ENCODE measurements at places on chromosomes 7 and 10. TPM values are rescaled to one million over a fixed set of nuclear protein-coding genes. Genes with fewer than 3 reads are reported as not detected.

- H3K4me3 ChIP-seq, result no peak overlapping the region
- DNase-seq, result no peak
- H3K27ac ChIP-seq, result no peak overlapping the region
- peaks cover 65% of the 10 kb centered on the region for H3K36me3 ChIP-seq
Measured at GRCh38 chr7:149180722-149181449, 14.5 kb upstream of the ZNF282 start.

DNA sequence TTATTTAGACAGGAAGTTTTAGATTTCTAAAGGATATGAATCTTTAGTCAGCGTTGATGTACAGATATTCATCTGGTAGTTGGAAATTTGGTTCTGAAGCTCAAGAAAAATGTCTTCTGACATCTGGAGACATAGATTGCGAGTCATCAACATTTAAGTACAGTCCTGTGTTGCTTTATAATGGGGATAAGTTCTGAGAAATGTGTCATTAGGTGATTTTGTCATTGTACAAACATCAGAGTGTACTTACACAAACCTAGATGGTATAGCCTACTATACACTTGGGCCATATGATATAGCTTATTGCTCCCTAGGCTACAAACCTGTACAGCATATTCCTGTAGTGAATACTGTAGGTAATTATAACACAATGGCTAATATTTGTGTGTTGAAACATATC, 49.6 kb upstream of the UBN2 start:
- no peak overlapping the region for H3K27ac ChIP-seq
- no peak overlapping the region for H3K4me3 ChIP-seq
- H3K27me3 ChIP-seq, result no peaks in the 10 kb centered on the region
- no peak for DNase-seq
- H3K36me3 ChIP-seq, result no peaks in the 10 kb centered on the region
- peaks cover 35% of the 10 kb centered on the region for H3K4me1 ChIP-seq

DNA sequence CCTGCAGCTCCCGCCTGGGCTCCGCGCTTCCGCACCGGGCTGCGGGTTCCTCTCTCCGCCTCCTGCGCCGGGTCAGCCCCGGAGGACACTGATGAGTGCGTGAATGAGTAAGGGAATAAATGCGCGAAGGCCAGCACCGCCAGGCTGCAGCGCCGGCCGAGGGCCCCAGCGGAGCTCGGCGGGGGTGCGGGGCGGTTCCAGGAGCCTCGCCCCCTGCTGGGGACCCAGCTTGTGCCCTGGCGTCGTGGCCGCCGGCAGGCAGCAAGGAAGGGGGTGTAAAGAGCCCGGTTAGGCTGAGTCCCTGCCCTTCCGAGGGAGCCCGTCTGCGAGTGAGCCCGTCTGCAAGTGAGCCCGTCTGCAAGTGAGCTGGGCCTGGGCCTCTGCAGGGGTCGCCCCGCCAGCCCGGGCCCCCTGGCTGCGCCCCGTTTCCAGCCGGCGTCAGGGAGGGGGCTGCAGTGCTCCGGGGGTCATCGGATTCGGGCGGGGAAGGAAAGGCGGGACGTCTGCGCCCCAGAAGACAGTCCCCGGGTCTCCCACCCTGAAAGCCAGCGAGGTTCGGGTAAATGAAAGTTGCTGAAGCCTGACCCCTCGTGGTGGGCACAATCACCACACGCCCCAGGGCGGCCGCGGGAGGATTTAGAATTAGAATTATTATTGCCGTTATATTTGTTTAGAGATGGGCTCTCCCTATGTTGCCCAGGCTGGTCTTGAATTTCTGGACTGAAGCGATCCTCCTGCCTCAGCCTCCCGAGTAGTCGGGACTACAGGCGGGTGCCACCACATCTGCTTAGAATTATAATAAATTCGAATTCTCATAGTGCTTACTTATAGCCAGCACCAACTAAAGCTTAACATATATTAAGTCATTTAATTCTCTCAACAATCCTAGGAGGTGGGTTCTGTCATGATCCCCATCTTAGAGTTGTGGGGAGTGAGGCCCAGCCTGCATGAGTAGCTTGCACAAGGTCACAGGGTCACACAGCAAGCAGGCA, 8.6 kb upstream of the CRYGN start:
- peak; percentile 92 for DNase-seq
- peak overlapping the region; percentile 27 for H3K4me3 ChIP-seq
- H3K4me1 ChIP-seq, result peaks cover 24% of the 10 kb centered on the region
- H3K27ac ChIP-seq, result no peak overlapping the region
- no peaks in the 10 kb centered on the region for H3K36me3 ChIP-seq

- H3K4me3 ChIP-seq, result no peak overlapping the region
- no peak overlapping the region for H3K27ac ChIP-seq
- H3K36me3 ChIP-seq, result no peaks in the 10 kb centered on the region
- DNase-seq, result peak; percentile 42
Measured at GRCh38 chr7:19051767-19052375, 65.6 kb downstream of the TWIST1 start.

DNA sequence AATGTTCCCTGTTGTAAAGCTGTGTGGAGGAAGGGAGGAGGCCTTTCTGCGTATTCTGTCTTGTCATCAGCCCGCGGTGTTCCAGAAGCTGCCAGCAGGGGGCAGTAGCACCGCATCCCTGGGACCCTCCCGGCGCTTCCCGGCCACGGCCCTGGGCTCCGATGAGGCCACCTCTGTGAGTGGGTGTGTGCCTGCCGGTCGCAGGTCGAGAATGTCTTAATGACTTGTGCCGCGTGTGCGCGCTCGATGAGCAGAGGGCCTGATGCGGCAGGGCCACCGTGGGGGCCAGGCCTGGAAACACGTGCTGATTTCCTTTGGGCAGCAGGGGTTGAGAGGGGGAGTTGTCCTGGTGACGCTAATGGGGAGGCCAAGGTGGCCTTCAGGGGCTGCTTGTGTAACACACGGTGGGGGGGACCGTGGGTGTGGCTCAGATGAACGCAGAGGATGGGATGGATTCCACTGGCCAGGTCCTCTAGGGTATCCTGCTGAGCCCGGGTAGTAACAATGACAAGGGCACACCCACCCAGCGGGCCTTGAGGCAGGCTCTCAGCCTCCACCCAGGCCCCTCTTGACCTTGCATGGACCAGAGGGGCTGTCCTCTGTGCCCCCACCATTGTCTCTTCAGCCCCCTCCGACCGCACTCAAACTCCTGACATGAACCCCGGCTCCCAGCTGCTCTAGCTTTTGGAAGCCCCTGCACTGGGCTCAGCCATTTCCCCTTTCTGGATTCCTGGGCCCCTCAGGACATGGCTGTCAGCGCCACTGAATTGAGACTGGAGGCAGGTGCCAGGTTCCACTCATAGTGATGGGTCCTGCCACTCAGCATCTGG, 135.9 kb upstream of the PODXL start:
- peaks cover 16% of the 10 kb centered on the region for H3K27me3 ChIP-seq
- H3K27ac ChIP-seq, result no peak overlapping the region
- peak; percentile 86 for DNase-seq
- H3K4me1 ChIP-seq, result peaks cover 8% of the 10 kb centered on the region
- no peaks in the 10 kb centered on the region for H3K36me3 ChIP-seq

GRCh38 chr10:4770801-4771553, 55.0 kb upstream of the AKR1E2 start:
- H3K4me1 ChIP-seq, result no peaks in the 10 kb centered on the region
- no peaks in the 10 kb centered on the region for H3K36me3 ChIP-seq

DNA sequence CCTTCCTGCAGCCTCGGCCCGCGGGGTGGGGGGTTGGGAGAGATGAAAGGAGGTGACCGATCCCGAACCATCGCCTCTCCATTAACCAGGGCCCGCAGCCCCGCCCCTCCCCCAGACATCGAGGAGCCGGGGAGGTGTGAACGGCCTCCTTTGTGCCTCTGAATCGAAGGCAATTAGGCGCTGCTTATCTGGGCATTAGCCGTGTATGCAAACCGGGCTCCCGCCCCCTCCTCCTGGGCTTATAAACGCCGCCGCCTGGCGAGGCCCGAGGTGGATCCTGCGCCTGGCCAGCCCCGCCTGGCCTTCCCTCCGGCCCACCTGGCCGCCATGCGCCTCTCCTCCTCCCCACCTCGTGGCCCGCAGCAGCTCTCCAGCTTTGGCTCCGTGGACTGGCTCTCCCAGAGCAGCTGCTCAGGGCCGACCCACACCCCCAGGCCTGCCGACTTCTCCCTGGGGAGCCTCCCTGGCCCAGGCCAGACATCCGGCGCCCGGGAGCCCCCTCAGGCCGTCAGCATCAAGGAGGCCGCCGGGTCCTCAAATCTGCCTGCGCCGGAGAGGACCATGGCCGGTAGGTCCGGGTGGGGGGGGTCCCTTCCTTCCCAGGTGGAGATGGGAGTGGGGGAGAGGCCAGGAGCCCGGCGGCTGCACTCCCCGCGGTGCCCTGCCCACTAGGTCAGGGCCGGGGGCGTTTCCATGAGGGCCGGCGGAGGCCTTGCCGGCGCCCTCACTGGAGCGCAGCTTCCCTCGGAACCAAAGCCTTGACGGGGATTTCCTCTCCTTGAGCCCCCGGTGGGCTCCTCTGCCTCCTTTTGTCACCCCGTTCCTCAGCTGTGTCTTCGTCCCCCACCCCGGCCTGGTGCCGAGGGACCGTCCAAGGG, at the start of gene VENTX:
Gene VENTX, plus strand, starts transcription at position 268 of the 878 bp plus-strand sequence. Its CDS starts 60 bp downstream, at position 328.
- no peak within 1 kb of the TSS for H3K27ac ChIP-seq
- no peaks in the 10 kb centered on the region for H3K36me3 ChIP-seq
- H3K4me3 ChIP-seq, result no peak within 1 kb of the TSS
- DNase-seq, result no peak

GRCh38 chr7:43729924-43730248, 563 bp upstream of the COA1 start:
- no peak for DNase-seq
- H3K27me3 ChIP-seq, result no peaks in the 10 kb centered on the region
- H3K27ac ChIP-seq, result peak overlapping the region; percentile 80
- H3K36me3 ChIP-seq, result peaks cover 13% of the 10 kb centered on the region

GRCh38 chr10:36462194-36462593, 663.2 kb upstream of the ANKRD30A start:
- DNase-seq, result no peak
- H3K36me3 ChIP-seq, result no peaks in the 10 kb centered on the region
- no peak overlapping the region for H3K27ac ChIP-seq
- no peaks in the 10 kb centered on the region for H3K4me1 ChIP-seq
- H3K27me3 ChIP-seq, result no peaks in the 10 kb centered on the region

DNA sequence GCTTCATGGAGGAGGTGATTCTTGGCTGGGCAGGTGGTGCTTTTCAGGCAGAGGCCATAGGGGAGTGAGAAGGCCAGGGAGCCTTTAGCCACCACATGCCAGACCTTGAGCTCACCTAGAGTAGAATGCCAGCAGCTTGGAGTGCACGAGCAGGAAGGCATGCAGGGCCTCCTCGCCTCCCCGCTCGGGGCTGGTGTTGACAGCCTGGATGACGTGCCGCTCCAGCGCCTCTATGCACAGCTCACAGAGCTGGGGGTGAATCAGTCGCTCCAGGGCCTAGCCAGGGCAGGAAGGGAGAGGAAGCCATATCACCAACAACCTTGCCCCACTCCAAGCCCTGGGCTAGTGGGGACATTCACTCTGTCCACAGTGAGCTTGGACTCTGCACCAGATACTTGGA, 15.7 kb downstream of the HPS1 start:
- no peak for DNase-seq
- H3K36me3 ChIP-seq, result peaks cover 75% of the 10 kb centered on the region
- no peak overlapping the region for H3K4me3 ChIP-seq
- H3K4me1 ChIP-seq, result no peaks in the 10 kb centered on the region
- H3K27ac ChIP-seq, result no peak overlapping the region

The ZCCHC24 gene
- 11.0 TPM for total RNA-seq

The MMP21 gene
- not detected for total RNA-seq

The HYCC1 gene
- 37.9 TPM for total RNA-seq

Data from K562 (cell line).